ENCODE measurements at places on chromosomes 6 and 20. TPM values are rescaled to one million over a fixed set of nuclear protein-coding genes. Genes with fewer than 3 reads are reported as not detected.

The BPI gene
- not detected for total RNA-seq

The EBF4 gene
- total RNA-seq = 5.1 TPM

The TOMM6 gene
- total RNA-seq = 143 TPM

The ERGIC3 gene
- total RNA-seq = 435 TPM

The OXT gene
- total RNA-seq = not detected

The CST4 gene
- total RNA-seq = 0.78 TPM

Measured in PC-9 (cell line).